ENCODE measurements at places on chromosomes 7 and 10.

GRCh38 chr10:86851328-86852207, 95.1 kb downstream of the BMPR1A start:
- DNase-seq = no peak

DNA sequence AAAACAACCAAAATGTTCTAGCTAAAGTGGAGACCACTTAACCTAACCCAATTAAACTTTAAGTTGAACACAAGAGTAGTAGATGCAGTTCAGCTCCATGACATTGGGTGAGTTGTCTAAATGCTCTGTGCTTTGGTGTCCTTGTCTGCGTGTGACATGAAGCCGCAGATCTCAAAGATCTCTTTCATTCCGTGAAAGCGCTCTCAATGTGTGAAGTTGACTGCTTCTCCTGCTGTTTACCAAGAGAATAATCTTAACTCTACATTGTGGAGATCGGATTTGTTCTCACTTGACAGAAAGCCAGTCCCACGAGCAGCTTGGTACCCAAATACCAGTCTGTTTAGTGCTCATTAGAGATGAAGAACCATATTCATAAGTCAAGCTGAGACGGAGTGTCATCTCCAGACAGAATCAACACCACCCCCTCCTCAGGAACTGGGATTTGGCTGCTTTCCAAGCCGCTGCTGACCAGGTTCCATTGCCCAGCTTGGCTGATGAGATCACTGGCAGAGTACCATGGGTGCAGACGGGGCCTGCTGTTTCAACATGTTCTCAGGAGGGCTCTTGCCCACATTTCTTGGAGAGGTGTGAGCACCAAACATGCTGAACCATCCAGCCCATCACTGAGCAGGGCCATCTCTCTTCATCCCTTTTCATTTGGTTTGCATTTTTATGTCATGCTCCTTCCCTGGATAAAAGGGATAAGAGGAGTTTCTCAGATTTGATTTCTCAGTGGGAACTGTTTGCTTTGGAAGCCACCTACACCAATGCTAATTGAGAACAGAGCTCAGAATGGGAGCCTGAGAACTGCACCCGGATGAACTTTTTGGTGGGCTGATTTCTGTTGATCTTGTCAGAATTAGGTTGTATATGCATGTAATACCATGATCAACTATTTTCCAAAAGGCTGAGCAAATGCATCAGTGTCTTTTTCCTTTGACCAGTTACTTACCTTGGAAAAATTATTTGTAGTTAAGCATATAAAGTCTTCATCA, 95.8 kb upstream of the AGBL3 start:
- no peak for DNase-seq

GRCh38 chr7:132162556-132163144, 413.6 kb downstream of the PLXNA4 start:
- no peak for DNase-seq

GRCh38 chr7:99860281-99861127, 16.3 kb downstream of the OR2AE1 start:
- no peak for DNase-seq

DNA sequence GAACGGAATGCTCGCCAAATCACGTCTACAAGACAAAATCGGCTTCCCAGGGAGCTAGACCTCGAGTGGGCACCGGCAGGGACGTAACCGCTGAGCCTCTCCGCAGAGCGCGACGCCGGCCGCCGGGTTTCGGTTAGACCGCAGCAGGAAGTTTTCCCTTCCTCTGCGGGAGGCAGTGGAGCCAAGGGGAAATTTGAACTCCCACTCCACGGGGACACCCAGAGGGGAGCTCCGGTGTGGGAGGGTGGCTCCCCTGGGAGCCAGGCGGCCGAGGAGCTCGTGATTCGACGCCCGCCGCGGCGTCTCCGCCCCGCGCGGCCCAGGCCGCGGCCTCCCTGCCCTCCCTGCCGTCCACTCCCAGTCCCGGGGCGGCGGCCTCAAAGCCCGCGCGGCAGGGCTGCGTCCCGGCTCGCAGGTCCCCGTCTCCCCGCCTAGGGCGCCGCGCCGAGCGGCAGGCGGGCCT, 426 bp downstream of the SYPL1 start:
- peak; percentile 55 for DNase-seq

- DNase-seq = no peak
These were observed 18.3 kb downstream of the FZD9 start for GRCh38 chr7:73451780-73452398.

GRCh38 chr7:74372511-74373111, 81.1 kb upstream of the GTF2IRD1 start:
- no peak for DNase-seq

GRCh38 chr10:1154531-1155295, 98.5 kb downstream of the WDR37 start:
- no peak for DNase-seq

GRCh38 chr7:17706734-17707133, 233.6 kb downstream of the SNX13 start:
- no peak for DNase-seq

- no peak for DNase-seq
These were observed 199.9 kb upstream of the FAM3C start for GRCh38 chr7:121595758-121596696.

- no peak for DNase-seq
These were observed 59.2 kb upstream of the ADCY1 start for GRCh38 chr7:45514944-45515343.

DNA sequence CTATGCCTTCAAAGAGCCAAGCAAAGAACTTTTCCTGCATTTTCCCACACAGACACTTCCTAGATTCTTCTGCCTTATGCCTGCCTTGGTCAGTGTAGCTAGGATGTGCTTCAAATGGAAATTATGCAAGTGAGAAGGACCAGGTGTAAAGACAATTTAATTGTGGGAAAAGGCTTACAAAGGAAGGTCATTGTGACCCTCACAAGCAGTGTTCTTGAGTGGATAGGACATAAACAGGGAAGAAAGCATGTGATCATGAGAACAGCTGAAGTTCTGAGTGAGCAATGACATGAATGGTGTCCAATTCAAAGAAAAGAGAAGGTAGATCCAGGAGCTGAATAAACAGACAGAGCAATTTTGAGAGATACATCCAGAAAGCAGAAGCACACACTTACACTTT, 1.3 kb upstream of the PIP start:
- no peak for DNase-seq

DNA sequence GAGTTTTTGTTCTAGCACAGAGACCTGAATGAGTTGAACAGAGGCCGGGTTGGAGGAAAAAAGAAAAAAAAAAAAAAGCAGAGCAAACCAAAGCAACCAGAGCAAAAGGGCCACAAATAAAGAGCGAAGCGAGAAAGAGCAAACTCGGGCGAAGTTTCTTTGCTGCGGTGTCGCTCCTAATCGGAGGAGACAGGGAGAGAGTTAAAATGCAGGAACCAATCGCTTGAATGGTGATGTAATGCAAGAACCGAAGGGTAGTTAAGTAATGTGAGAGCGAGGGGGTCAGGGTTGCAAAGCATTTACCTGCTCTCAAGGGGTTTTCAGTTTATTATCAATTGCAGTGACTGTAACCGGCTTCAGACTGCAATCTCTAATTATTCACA, 271.7 kb downstream of the TRIL start:
- no peak for DNase-seq

GRCh38 chr10:132320654-132321469, 11.1 kb upstream of the LRRC27 start:
- DNase-seq = no peak

DNA sequence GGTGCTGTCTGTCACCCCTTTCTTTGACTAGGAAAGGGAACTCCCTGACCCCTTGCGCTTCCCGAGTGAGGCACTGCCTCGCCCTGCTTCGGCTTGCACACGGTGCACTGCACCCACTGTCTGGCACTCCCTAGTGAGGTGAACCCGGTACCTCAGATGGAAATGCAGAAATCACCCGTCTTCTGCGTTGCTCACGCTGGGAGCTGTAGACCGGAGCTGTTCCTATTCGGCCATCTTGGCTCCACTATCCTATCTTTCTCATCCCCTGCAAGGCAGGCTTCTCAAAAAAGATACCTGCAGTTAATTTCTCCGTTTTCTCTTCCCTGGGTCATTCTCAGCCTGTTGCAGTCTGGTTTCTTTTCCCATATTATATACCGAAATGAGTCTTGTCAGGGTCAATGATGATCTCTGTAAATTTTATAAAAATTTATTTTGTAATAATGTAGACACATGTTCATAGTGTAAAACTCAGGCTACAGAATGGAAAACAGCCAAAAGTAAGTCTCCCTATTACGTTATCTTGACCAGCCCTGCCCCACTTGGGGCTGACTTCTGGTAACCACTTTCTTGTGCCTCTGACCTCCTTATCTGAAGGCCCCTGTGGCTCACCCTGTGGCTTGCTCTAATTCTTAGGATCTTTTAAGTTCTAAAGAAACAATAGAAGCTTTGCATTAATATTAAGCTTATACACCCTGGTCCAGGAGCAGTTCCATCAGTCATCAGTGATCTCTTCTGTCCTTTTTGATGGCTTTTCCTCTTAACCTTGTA, 20.7 kb downstream of the BLVRA start:
- no peak for DNase-seq

DNA sequence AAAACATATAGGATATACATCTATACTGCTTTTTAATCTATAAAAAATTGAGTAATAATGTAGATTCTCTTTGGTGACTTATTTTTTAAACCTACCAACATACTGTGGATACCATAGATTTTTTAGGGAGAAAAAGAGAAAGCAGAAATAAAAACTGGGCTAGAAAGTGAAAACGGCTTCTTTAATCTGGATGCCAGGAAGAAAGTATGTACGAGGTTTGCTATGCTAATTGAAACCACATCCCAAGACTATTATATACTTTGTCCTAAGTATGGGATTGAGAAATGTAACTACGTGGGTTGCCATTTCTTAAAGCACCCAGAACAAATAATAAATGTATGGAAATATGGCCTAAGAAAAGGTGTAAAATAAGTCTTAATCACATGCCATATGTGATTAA, 129.0 kb upstream of the NFE2L3 start:
- no peak for DNase-seq

- DNase-seq = no peak
These were observed 96.3 kb downstream of the RAB11FIP2 start for GRCh38 chr10:117950408-117950807.

- no peak for DNase-seq
These were observed 45.7 kb downstream of the BEND7 start for GRCh38 chr10:13483073-13483472.

DNA sequence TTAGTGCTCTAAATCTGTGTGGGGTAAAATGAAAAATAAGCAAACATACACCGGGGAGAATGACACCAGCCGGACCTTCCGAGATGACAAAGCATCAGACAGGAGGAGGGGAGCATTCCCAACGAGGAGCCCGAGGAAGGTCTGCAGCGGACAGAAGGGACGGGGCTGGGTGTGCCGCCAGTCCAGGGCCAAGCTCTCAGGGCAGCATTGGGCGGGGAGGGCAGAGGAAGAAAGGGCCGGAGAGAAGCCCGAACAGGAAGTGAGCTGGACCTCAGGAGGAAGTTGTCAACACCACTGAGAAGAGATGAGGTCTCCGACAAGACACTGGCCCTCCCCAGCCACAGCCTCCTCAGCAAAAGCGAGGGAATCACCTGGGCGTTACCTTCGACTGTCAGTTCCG, 182.6 kb upstream of the RNF32 start:
- no peak for DNase-seq

DNA sequence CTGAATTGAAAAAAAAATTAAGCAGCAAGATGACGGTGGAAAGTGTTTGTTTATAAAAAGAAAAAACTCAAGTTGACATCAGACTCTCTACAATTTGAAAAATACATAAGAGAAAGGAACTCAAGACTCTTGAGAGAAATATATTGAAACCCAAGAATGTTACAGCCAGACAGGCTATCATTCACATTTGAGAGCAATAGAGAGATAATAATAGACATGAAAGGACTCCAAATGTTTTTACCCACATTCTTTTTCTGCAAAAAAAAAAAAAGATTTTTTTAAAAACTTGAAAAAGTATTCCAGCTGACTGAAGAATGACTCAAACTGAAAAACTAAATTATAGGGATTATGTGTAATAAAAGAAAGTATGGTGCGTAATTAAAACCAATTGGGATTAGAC, 532.4 kb downstream of the INHBA start:
- DNase-seq = no peak

DNA sequence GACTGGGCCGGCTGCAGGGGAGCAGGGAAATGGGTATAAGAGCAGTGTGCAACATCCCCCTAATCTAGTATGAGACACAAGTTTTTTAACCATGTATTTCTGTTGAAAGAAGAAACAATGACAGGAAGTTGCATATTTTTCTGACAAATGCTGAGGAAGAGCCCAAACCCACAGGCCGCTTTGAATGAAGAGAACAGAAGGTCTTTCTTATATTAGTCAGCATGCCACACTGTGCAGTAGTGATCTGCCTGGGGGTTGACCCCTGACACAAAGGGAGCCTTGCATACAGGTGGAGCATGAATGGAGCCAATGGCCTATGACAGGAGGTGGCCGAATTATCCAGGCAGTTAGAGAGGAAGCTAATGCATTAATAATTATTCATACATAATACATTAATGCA, 518.3 kb downstream of the PLXDC2 start:
- DNase-seq = no peak

Measured in effector memory CD4-positive, alpha-beta T cell (primary cell).